ENCODE measurements at places on chromosomes 5 and 9.

GRCh38 chr9:92538541-92538940 is 2.8 kb upstream of the ECM2 start:
- DNase-seq: no peak

DNA sequence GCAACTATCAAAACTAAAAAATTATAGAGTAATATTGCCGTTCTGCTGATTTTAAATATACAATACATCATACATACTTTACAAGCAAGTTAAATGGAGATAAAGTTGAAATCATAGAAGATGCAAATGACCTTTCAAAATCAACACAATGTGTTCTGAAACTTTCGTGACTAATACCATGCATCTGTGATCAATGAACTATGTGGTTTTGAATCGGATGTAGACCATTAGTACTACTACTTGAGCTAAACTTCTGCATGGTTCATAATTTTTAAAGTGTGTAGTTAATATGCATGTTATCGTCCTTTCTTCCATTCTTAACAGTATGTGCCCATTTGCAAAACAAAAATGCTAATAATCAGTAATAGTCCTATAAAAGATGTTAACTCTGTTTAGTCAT is 11.3 kb upstream of the PHF2 start:
- DNase-seq: no peak

GRCh38 chr5:111197523-111197922 is 26.7 kb upstream of the CAMK4 start:
- DNase-seq: peak; percentile 22

DNA sequence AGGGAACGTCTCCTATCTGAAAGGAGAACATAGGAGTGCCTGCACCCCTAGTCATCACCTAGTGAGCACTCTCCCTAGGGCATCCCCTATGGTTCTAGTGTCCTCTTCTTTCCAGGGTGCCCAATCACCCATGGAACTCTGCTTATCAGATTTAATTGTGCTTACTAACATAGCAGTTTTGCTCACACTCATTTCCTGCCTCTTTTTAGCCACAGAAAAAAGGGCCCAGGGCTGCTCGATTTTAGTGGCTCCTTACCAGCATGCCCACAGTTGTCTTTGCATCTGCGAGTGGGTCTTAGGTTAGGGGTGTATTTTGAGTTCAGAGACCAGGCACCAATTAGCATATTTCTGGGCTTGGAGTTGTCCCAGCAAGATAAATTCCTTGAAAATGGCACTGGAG is 1110.2 kb downstream of the TAF11L14 start:
- DNase-seq: no peak

- DNase-seq: no peak
These were observed 59.0 kb downstream of the BASP1 start for GRCh38 chr5:17276445-17276844.

- no peak for DNase-seq
These were observed 263.5 kb upstream of the ANKRD55 start for GRCh38 chr5:56496581-56497063.

Measured in fibroblast of lung (primary cell).